ENCODE measurements at places on chromosomes 5 and 9. TPM values are rescaled to one million over a fixed set of nuclear protein-coding genes. Genes with fewer than 3 reads are reported as not detected.

DNA sequence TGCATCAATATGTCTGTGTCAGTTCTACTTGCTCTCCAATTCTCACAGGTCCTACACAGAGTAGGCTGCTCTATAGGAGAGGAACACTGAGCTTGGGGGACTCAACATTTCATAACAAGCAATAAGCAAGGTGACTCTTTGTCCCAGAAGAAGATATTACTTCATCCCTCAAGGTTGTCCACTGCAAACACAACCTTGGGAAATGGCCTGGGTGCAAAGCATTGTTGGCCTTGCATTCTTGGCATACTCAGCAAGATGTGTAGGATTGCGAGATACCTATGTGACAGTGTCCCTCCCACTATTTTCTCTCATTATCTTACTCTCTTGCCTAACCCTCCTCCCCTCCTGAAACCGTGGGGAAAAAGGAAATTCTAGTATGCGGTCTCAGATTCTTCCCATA is 169.8 kb upstream of the FREM1 start:
- DNase-seq: no peak

GRCh38 chr9:124654431-124654830 is 116.7 kb downstream of the NR6A1 start:
- no peak for DNase-seq

LCN9 gene
- polyA plus RNA-seq: not detected

ACTL7B gene
- not detected for polyA plus RNA-seq

RCL1 gene
- 20.3 TPM for polyA plus RNA-seq

IFNA2 gene
- polyA plus RNA-seq: not detected

All from right renal cortex interstitium (tissue), 3 donors.